ENCODE measurements at places on chromosomes 5 and 9.

DNA sequence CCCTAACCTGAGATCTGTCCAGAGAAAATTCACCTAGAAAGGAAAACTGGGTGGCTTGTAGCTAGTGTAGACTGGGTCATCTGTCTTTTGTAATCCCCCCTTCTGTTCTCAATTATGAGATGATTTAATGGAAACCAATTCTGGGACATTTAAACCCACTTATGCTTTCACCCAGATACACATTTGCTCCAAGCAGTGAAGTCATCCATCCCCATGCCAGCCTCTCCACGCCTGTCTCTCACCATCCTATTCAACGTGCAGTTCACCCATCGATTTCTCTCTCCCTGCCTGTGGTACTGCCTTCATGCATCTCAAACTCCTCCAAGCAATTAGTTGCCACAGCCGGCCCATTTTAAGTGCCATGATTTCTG, 1.8 kb downstream of the PHF19 start:
- no peak for DNase-seq

DNA sequence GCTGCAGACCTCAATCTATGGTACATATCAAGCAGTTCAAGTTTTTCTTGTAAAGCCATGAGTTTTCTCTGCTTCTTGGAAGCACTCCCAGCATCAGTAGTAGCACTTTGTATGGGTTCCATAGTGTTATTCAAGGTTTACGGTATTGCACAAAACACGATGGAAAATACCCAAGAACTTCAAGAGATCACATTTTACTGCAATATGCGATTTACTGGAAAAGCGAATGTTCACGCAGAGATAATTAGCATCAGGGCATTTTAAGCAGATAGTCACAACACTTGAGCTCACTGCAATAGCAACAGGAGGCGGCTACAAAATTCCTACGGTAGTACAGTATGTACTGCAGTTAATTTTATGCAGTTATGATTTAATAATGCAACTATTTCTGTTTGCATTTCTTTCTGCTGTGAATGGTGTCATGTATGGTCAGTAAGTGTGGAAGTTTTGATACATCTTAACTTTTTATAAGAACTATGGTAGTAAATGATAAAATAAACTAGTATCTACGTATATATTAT, 200.8 kb downstream of the SMARCA2 start:
- DNase-seq = no peak

DNA sequence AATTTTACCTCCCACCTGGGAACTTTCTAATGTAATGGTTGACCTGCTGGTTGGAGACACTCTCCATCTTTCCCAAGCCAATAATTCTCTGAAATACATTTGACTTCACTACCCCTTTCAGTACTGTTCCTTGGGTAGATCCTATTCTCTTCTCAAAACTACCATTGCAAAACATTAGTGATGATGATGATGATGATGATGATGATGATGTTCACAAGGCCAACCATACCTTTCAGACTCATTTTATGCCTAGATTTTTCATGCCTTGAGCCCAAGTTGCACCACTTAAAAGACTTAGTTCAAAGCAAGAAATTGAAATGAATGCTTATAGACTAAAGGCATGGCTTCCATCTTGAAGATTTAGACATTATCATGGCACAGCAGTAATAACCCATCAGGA, 1141.1 kb upstream of the DMAC1 start:
- DNase-seq = no peak

DNA sequence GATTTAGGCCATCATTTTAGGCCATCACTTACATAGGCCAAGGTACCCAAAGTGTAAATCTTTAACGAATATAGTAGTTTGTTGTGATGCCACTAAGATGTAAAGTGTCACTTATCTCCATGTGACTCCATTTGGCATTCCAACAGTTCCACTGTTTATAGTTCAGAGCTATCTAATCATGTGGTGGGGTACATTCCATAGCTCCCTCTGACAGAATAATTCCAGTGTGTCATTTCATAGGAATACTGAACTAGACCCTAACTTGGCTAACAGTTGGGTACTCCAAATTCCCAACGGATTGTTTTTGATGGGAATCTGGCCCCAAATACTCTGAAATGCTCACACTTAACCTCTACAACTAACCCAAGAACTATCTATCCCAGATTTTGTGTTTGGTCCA, 76.7 kb upstream of the FST start:
- no peak for DNase-seq

DNA sequence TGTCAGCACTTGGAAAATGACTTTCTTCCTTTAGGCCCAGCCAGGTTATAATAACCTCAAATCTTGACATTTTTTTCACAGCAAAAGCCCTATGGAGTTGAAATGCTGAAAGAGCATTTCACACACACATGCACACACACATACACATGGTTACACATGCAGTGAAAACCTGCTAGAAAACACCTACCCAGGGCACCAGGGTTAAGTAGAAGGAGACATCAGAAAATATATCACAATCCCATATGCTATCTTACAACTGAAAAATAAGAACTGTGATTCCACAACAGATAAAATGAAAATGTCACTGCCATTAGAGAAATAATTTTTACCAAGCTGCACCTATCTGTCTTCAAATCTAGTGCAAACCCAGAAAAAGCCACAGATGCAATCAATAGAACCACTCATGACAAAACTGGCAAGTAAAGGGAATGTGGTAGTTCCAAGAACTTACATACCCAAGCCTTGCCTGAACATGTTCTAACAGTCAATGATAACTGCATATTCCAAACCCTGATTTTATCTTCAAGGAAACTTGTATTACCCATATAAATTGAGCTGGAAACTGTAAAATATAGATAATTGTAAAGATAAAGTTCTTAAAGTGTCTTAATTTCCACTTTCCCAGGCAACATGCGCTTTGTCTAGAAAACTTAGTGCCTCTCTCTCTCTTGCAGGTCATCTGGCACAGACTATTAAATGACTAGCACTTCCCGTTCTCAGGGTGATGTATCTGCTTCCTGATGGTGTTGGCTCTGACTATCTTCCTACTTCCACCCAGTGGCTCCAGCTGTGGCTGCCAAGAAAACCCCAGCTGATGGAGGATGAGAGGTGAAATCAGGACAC, 250.2 kb upstream of the PTGER4 start:
- no peak for DNase-seq

GRCh38 chr9:98775831-98776441, 20.4 kb downstream of the ANKS6 start:
- DNase-seq = no peak

DNA sequence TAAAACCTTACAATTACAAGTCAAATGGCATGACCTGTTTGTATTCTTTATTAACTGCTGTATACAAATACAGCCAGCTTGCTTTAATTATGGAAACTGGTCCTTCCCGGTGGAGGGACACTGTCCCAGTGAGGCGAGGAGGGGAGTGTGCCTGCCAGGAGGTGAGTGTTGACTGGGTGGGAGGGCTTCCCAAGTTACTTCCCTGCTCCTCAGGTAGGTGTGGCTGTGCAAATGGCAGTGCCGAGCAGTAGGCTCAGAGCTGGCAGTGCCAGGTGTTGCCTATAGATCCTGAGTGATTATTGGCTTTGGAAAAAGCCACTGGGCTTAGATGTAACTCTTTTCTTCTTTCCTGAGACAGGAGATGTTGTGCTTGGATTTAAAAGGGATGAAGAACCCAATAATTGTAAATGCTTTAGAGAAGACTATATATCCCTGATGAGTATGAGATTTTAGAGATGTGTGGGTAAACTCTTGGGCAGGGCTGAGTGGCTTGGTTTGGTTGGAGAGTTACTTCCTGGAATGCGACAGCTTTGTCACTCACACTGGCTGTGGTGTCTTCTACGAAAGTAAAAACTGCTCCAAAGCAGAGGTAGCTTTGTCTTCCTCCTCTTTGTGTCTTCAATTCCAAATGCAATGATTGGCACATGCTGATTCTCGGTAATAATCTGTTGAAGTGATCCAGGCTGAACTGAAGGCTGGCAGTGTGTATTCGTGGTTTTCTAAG, 43.7 kb downstream of the GLRX start:
- DNase-seq = no peak

Data from activated T-cell treated with anti-CD3 and anti-CD28 coated beads, Interleukin-2, amount 50 U/mL, for 1 hour (primary cell).